ENCODE measurements at places on chromosomes 12 and 14.

GRCh38 chr14:101017209-101017608, 113.7 kb upstream of the RTL1 start:
- no peak for DNase-seq

DNA sequence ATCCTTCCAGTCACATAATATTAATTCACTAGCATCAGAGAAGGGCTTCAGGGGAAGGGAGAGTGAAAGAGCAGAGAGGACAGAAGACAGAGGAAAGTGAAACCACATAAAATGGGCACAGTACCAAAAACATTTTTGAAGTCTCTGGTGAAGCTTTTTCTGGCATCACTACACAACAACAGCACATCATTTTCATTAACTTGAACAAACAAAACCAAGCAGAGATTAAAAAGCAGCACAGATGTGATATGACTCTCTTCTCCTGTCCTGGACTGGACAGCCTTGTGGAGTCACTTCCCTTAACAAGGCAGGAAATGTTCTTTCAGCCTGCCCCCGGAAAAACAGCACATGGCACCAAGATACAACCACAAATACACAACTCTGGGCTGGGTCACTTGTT, 112.0 kb downstream of the TSPAN8 start:
- no peak for DNase-seq

- no peak for DNase-seq
Measured at GRCh38 chr12:103742349-103742932, 98.6 kb downstream of the NT5DC3 start.

GRCh38 chr14:28151926-28152325, 614.7 kb upstream of the FOXG1 start:
- no peak for DNase-seq

GRCh38 chr14:102817942-102818940, 41.0 kb downstream of the TRAF3 start:
- DNase-seq = no peak

- peak; percentile 61 for DNase-seq
Measured at GRCh38 chr14:52553002-52553670, 500 bp downstream of the GPR137C start.

DNA sequence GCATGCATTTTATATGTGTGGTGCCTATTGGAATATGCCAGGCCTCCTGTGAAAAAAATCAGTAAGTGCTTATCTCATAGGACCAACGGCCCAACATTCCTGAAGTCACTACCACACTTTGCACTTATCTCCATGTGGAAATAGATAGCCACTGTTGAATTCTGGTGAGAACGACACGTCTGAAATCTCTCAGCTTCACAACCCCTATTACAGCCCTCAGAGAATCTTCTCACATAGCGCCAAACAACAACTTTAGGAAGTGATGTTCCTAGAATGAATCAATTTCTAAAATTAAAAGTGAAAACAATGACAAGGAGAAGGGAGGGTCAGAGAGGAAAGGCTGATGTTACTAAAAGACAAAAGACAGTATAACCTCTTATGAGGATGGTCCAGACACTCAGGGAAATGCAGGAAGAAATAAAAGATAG, 270.8 kb upstream of the BTG1 start:
- no peak for DNase-seq

- DNase-seq = peak; percentile 32
Measured at GRCh38 chr12:109461049-109461845, 15.9 kb downstream of the KCTD10 start.

- no peak for DNase-seq
Measured at GRCh38 chr12:27571463-27571862, 47.5 kb downstream of the PPFIBP1 start.

- DNase-seq = no peak
Measured at GRCh38 chr12:52929538-52929937, 19.4 kb upstream of the KRT18 start.

- no peak for DNase-seq
Measured at GRCh38 chr14:50871914-50872732, at the start of gene ABHD12B. Gene ABHD12B, plus strand, starts transcription at chr14:50872053. Its CDS starts 122 bp downstream, at chr14:50872175.

GRCh38 chr12:40693207-40693821, 1.1 kb downstream of the CNTN1 start:
- no peak for DNase-seq

- DNase-seq = no peak
Measured at GRCh38 chr14:81936348-81936747, 402.7 kb upstream of the SEL1L start.

GRCh38 chr12:107847830-107848229, 73.3 kb downstream of the ASCL4 start:
- DNase-seq = no peak

DNA sequence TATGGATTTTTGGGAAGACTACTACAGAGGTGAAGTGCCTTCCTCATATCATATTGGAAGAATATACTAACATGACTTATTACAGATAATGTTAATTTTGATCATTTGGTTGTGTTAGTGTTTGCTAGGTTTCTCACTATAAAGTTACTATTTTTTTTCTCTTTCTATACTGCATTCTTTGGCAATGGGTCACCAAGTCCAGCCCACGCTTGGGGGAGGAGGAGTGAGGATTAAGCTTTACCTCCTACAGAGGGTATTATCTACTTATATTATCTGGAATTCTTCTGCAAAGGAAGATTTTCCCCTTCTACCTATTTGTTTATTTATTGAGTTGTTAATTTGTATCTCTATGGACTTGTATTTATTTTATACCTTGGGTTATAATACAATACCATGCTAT, 31.5 kb downstream of the SCN8A start:
- DNase-seq = no peak

- DNase-seq = no peak
Measured at GRCh38 chr12:24352363-24352762, 402.9 kb upstream of the SOX5 start.

- peak; percentile 39 for DNase-seq
Measured at GRCh38 chr14:54532111-54533012, 22.7 kb downstream of the CGRRF1 start.

GRCh38 chr14:66482873-66483272, 3.3 kb upstream of the CCDC196 start:
- no peak for DNase-seq

GRCh38 chr12:81809829-81810595, 50.9 kb upstream of the PPFIA2 start:
- no peak for DNase-seq

GRCh38 chr12:6771509-6772330, 600 bp upstream of the LAG3 start:
- no peak for DNase-seq

DNA sequence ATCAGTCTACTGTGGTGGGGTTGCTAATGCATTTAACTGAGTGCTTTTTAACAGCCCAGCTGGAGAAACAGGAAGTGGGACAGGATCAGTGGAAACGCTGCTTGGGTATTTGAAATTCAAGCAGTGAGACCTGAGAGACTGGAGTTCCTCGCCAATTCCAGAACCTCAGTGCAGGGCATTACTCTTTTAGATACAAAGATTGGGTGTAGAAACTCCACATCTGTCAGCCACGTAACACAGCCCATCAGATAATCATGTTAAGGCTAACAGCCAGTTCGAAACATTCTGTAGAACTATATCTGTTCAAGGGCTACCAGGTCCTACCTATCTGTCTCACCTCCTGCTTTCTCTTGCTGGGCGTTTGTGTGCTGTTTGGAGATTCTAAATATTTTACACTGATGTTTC, 45.5 kb downstream of the RAD52 start:
- DNase-seq = no peak

DNA sequence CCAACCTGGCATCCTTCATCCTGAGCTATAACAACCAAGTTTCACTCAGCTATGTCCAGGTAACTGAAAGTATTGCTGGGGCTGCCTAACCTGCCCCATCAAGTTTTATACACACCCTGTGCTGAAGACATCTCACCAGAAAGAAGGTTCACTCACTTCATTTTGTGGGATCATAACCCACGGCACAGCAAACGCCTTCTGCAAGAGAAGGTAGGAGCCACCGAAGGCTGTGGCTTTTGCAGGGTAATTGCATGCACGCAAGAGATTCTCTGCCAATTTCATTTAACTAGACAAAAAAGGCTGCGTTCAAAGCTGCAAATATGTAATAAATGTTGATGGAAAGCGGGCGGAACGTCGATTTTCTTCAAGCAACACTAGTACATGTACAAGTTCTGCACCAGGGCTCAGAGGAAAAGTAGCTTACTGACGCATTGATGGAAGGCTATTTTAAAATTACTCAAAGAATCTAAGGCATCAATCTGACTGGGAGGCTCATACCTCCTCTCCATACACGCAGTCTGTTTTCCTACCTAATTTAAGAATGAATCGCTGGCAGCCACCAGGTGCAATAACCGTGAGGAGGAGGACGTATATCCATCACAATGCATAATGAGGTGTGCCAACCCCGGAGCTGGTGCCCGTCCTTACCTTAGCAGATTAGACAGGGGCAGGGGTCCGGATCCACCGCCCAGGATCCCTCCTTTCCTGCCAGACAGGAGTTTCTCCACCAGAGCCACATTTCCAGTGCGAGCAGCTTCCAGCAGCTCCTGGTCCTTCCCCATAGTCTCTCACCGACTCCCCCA, 1.1 kb downstream of the ANKS1B start:
- peak; percentile 30 for DNase-seq

DNA sequence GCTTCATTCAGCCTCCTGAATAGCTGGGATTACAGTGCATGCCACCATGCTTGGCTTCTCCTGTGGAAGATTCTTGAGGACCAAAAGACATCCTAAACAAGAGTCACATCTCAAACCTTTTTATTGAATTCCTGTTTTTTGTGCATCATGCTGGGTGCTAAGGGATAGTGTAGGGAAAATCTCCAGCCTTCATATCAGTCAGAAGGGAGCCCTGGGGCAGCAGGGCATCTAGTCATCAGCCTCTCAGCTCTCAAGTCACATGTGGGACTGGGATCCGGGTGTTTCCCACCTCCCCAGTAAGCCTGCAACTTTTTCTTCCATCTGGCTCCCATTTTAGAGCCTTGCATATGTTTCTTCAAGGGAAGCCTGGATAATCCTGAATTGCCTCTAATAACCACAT, 25.1 kb upstream of the OASL start:
- no peak for DNase-seq

DNA sequence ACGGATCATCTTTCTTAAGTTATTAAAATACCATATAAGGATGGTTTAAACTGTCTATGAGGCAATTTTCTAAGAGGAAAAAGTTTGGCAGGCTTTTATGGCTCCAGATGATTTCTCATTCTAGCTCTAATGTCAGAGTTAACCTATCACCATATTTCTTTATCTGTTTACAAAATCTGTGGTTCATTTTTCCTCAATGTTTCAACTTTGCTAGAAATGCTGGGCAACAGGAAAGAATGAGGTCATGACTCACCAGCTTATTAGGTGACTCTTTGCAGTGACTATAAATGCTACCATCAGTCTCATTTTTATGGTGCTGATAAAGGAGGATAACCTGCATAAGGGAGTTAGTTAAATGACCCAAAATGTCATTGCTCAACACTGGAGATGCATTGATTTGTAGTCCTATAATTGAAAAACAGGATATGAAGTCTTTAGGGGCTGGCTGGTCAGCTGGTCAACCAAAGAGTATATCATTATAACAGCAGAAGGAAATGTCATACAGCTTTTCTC, 45.3 kb upstream of the RAP1B start:
- no peak for DNase-seq

- no peak for DNase-seq
Measured at GRCh38 chr12:52324153-52324444, 2.9 kb upstream of the KRT83 start.

DNA sequence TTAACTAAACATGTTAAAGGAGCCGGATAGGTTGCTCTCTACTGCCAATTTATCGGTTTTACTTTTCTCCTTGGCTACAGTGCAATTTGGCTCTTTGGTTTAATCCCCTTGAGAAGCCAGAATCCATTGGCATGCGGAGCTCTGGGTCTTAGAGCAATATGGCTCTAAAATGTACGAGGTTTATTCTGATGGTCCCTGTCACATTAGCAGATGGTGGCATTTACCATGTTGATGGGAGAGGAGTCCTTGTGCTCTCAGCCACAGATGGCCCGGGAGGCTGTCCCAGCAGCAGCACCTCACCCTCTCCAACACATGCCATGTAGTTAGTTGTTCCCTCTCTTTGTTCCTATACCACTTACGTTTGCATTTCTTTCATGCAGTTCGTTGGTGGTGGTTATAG, 179.7 kb downstream of the RGS6 start:
- no peak for DNase-seq

DNA sequence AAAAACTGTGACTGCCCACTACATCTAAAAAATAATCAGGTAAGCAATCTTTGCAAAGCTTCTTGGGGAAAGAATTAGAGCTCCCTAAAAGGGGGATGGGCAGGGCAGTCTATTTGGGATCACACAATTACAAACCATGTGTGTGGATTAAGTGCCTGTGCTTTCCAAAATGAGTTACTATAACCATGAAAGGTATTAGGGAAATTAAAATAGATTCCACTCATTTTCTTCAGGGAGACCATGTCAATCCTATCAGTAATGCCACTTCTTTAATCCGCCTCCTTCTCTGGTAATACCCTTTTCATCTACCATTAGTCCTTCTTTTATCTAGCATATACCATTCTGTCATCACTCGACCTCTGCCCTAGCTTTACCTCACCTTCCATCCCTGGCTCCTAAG, 53.7 kb downstream of the PAWR start:
- DNase-seq = no peak

DNA sequence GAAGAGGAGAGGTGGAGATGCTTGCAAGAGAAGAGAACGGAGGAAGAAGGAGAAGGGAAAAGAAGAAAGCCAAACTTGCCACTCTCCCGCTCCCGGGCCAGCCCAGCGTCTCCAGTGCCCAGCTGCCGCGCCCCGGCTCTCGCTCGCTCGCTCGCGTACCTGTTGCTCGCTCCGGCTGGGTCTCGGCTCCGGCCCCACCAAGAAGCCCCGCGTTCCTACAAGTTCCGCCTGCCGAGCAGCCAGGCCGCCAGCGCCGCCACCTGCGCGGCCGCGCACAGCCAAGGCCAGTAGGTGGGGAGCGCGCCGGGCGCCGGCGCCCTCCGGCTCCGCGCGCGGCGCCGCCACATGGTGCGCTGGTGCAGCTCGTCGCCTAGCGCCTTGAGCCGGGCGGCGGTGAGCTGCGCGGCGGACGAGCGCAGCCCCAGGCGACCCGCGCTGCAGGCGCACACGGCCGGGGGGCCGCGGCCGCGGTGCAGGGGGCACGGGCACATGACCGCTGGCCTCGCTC, 370 bp downstream of the HRK start:
- peak; percentile 85 for DNase-seq

DNA sequence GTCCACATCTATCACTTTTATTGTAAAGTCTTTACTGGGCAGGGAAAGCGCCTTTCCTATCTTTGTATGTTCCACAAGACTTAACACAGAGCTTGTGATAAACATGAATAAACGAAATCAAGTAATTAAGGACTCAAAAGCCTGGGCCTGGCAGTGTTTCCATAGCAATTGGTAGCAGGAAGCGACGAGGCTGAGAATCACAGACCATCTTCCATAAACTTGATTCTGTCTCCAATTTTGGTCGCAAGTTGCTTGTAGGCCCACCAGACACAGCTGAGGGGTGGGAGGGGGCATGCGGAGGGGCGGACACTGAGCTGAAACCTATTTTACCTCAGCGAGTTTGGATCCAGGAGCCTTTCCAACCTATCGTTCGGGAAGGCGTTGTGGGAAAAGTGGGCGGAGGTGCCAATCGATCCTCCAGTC, 302 bp downstream of the CCDC38 start:
- DNase-seq = no peak

GRCh38 chr14:51216602-51217001, 23.4 kb upstream of the TMX1 start:
- DNase-seq = no peak
